ENCODE measurements at places on chromosomes 11 and 22.

DNA sequence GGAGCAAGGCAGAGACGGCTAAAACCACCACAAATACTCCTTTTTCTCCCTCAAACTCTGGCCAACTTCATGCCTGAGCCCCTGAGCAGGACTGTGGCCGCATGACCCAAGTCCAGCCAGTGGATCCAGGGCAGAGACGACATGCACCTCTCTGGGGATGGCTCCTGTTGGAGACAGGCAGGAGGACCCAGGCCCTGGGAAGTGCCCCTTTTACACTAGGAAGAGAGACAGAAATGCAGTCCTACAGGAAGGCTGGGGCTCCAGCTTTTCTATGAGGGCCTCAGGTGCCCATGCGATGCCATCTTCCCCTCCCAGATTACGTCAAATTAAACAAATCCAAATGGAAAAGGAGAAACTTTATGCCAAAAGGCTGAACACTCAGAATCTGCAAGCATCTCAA is 498.0 kb downstream of the BRD1 start:
- DNase-seq: no peak

GRCh38 chr22:29443452-29443851 is 5.1 kb downstream of the RFPL1 start:
- DNase-seq: peak; percentile 14

DNA sequence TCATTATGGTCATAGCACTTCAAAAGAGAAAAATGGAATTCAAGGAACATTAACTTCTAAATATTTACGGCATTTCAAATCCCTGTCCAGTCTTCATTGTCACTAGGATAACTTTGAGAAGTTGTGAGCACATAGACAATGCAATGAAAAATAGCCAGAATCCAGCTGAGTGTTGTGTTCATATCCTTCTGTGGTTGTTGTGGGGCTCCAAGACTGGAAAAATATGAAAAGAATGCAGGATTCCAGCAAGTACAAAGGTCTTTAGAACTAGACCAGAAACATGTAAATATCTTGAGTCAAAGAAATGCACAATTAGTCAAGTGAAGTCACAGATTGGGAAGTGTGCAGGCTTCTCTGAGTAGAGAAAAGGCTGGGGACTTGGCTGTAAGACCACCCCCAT is 68.7 kb downstream of the WT1 start:
- DNase-seq: peak; percentile 12

- no peak for DNase-seq
Measured at GRCh38 chr11:83692675-83693074, 406.5 kb upstream of the CCDC90B start.

GRCh38 chr11:63840356-63841060 is 1.6 kb downstream of the MARK2 start:
- peak; percentile 13 for DNase-seq

DNA sequence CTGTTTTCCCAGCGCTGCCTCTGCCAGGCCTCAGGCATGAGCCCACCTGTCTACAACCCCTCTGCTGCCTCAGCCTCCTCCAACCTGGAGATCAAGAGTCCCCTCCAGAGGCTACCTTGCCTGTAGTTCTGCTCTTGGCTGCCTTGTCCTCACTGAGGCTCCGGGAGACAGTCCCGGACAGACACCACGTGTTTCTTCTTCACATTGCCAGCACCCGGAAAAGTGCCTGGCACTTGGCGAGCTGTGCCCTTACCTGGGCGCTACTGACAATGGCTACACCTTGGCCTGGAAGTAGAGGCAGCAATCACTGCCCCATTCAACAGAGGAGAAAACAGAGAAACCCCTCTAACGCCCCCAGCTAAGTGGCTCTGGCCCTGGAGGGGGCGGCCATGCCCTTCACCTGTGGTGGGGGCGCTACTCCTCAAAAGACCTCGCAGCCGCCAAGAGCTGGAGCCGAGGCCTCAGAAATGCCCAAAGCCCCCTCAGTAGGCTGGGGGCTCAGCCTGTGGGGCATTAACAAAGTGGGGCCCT is 3.0 kb upstream of the NAP1L4 start:
- no peak for DNase-seq

GRCh38 chr22:46042786-46043185 is 65.8 kb upstream of the WNT7B start:
- no peak for DNase-seq

DNA sequence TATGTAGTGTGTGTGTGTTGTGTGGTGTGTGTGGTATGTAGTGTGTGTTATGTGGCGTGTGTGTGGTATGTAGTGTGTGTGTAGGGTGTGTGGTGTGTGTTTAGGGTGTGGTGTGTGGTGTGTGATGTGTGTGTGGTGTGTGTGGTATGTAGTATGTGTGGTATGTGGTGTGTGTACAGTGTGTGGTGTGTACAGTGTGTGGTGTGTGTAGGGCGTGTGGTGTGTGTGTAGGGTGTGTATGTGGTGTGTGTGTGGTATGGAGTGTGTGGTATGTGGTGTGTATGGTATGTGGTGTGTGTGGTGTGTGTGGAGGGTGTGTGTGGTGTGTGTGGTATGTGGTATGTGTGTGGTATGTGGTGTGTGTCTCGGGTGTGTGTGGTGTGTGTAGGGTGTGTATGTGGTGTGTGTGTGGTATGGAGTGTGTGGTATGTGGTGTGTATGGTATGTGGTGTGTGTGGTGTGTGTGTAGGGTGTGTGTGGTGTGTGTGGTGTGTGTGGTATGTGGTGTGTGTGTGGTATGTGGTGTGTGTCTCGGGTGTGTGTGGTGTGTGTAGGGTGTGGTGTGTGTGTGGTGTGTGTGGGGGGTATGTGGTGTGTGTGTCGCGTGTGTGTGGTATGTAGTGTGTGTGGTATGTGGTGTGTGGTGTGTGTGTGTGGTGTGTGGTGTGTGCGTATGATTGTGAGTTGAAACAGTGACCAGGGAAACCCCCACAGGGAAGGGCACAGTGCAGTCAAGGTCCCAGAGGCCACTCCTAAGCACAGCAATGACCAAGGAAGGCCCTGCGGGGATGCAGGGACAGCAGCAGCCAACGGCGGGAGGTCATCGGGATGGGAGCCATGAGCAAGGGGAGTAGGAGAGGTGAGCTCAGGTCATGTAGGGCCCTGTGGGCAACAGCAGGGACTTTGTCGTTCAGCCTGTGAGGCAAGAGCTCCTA is 2.9 kb upstream of the PPP6R2 start:
- DNase-seq: peak; percentile 77

GRCh38 chr11:35982061-35982460 is 38.2 kb downstream of the LDLRAD3 start:
- no peak for DNase-seq

- DNase-seq: no peak
Measured at GRCh38 chr22:23264610-23265367, 84.5 kb downstream of the BCR start.

- peak; percentile 70 for DNase-seq
Measured at GRCh38 chr11:129699711-129700304, 115.8 kb upstream of the TMEM45B start.

GRCh38 chr11:8318536-8318935 is 54.9 kb upstream of the LMO1 start:
- no peak for DNase-seq

DNA sequence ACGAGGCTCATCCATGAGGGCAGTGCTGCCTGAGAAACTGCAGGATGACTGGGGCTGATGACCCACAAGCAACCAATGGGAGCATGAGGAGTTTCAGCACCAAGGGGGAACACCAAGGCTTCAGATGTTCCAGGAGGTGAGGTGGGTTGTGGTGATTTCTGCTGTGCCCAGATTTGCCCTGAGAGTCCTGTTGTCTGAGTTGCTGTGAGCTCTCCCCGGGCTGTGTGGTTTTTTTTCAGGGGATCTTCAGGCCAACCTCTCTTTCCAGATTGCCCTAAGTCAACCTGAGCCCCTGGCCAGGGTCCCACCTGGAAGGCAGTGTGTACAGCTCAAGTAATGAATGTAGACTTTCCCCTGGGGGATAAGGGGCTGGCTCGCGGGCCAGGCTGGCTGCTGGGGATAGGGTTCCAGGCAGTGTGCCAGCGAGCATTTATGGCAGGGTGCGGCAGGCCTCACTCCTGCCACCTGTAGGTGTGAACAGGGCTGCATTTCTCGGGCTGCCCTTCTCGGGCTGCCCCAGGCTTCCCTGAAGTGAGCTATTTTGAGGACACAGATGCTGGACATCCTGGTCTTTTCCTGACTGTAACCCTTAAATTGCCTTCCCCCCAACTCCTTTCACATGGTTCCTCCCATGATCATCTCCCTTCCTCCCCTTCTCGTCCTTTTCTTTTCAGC is 9.8 kb downstream of the SLC22A6 start:
- no peak for DNase-seq

- no peak for DNase-seq
Measured at GRCh38 chr11:94154095-94154856, 25.6 kb downstream of the PANX1 start.

DNA sequence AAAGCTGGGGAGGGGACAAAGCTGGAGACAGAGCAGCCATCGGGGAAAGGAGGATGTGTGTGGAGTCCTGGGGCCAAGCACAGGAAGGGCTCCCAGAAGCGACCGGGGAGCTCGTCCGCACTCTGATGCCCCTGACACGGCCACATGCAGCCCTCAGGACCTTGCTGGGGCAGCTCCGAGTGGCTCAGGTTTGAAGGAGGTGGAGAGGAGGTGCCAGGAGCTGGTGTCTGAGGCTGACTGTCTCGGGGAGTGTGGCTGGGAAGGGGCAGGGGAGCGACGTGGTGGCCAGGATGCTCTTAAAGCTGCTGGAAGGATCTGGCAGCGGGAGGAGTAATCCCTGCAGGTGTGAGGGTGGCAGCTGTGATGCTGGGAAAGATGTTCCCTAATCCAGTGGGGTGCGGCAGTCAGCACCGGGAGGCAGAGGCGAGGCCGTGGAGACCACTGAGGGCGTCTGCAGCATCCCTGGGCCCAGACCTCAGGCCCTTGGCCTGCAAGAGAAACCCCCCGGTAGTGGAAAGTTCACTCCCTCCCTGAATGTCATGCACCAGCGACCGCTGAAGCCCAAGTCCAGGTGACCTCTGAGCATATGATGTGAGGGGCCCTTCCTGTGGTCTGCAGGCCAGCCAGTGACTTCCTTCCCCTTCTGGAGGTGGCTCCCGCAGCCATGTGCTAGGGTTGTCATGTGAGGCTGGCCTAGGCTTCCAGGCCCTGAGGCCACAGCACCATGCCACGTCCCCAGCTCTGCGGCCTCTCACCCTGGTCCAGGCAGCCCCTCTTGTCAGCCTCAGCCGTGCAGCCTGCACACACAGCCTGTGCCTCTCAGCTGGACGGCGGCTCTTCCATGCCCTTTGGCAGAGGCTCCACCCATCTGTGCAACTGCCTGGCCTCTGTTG is 17.2 kb upstream of the CTSD start:
- DNase-seq: no peak

DNA sequence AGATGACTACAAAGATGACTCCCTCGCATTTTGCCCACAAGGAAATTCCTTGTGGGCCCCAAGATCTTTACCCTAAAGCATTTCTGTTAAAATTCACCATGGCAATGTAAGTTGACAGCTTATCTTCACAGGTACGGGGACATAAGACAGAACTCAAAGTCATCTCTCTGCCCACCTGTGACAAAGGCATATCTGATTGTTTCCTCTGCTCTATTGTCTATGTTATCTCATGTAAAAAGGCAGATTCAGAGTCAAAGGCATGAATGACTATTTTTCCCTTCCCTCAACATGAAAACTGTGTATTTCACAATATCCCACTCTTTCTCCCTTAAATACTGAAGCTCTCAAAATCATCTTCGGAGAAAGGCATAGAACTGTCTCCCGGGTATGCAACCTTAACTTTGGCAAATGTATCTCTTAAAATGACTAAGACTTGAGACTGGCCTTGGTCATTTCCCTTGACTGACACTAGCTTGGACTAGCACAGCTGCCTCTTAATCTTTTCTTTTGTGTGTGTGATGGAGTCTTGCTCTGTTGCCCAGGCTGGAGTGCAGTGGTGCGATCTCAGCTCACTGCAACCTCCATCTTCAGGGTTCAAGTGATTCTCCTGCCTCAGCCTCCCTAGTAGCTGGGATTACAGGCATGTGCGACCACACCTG is 103.2 kb downstream of the MICAL3 start:
- DNase-seq: peak; percentile 49

- peak; percentile 82 for DNase-seq
Measured at GRCh38 chr11:44094260-44094868, 1.1 kb upstream of the EXT2 start.

- DNase-seq: no peak
Measured at GRCh38 chr11:11973361-11973800, 35.0 kb downstream of the DKK3 start.

DNA sequence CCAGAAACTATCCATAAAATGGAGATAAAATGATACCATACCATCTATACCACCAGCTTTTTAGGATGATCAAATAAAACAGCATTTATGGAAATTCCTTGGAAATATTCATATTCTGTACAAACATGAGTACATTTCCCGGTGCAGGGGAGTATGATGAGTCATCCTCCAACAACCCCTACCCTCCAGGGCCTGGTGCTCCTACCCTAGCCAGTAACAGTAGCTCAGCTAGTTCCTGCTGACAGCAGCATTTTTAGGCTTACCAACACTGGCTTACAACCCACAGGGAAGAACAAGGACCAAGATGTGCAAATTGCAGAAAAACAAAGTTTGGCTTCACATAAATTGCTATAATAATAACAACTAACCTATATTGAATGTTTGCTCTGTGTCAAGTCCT is 406.2 kb upstream of the CADM1 start:
- no peak for DNase-seq

GRCh38 chr11:24145411-24145810 is 351.4 kb upstream of the LUZP2 start:
- peak; percentile 10 for DNase-seq

- peak; percentile 40 for DNase-seq
Measured at GRCh38 chr11:122102426-122102825, 13.6 kb downstream of the BLID start.

- peak; percentile 27 for DNase-seq
Measured at GRCh38 chr11:3723014-3723708, 52.0 kb upstream of the CHRNA10 start.

DNA sequence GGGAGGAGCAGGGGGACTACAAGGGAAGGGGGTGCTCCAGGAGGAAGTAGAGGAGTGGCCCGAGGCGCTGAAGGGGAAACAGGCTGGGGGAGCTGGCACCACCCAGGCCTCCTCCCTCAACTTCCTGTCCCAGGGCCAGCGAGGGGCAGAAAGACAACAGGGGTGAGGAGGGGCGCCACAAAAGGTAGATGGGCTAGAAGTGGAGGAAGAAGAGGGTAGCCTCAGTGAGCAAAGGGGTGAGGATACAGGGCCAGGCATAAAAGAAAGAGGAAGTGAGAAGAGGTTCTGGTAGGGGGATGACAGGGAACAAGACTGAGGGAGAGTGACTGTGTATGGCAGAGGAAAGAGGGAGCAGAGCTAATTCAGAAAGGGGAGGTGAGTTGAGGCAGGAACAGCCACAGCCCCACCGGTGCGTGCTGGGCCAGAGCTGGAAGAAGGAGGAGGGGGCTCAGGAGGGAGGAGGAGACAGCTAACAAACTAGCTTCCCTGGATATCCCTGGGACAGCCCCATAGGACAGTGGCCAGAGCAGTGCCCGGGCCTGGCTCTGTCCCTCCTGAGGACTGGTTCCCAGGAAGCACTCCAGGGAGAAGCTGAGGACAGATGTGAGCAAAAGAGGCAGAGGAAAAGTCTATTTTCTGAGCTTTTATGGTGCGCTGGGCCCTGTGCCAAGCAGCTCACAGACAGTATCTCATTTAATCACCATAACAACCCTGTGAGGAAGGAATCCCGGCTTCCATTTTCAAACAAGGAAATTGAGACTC is 8.5 kb downstream of the DCHS1 start:
- no peak for DNase-seq
